ENCODE measurements at places on chromosomes 3 and 15.

GRCh38 chr3:127480196-127480954, 110.2 kb downstream of the TPRA1 start:
- DNase-seq, result no peak

GRCh38 chr3:55884491-55885285, 397.6 kb upstream of the WNT5A start:
- no peak for DNase-seq

DNA sequence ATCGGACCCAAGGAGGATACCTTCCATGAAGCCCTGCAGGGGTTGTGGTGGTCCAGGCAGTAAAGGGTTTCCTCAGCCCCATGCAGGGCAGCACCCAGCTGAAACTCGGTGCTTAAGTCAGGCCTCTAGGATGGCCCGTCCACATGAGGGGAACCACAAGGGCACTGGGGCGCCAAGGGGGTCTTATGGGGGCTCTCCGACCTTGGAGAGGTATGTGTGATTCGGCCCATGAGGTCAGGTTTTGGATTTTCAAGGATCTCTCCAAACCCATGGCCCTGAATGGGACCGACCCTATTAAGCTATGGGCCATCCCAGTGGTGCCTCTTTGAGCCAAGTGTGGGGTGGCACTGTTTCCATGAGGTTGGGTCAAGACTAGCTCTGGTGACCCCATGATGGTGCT, 233.3 kb downstream of the SNRPN start:
- no peak for DNase-seq

DNA sequence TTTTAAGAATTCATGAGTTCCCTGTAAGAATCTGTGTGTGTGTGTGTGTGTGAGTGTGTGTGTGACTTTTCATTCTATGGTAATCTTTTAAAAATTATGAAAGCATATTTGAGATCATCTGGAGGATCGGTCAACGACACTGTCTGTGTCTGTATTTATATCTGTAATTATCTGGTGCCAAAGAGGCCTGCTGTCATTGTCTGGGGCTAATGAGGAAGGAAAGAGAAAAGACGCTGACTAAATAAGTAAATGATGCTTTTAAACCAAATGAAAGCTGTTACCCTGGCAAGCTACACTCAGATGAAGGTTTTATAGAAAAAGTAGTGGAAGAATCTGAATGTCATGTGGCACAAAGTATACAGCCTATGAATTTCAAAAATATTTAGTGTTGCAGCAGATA, 439.8 kb downstream of the RBMS3 start:
- no peak for DNase-seq

DNA sequence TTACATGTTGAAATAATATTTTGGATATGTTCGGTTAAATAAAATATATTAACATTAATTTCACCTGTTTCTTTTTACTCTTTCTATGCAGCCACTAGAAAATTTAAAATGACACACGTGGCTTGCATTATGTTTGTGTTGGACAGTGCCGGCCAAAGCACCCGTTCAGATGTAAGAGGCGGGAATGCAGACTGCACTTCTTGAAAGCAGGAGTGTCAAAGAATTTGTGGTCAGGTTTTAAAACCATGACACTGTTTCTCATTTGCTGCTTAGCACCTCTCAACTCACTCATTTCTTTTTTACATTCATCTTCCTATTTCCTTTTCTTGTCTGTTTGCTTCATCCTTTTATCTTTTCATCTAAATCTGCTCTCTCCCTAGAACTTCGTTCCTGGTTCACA, 35.3 kb upstream of the MINAR1 start:
- DNase-seq, result no peak

- no peak for DNase-seq
Observed at GRCh38 chr15:100200287-100200880, 141.4 kb downstream of the ADAMTS17 start.

DNA sequence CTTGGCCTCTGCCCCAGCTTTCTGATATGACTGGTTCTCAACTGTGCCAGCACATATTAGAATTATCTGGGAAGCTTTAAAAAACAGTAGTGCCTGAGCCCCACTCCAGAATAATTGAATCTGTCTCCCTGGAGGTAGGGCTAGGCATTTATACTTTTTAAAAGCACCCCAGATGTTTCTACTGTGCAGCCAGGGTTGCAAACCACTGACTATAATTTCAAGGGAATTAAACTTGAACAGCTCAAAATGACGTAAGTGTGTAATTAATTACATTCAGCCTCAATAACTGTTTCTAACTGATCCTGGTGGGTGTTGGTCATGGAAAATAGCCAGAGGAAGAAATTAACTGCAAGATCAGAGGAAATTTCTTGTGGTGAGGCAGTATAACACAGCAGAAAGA, 4.4 kb upstream of the IRAK2 start:
- DNase-seq, result no peak

DNA sequence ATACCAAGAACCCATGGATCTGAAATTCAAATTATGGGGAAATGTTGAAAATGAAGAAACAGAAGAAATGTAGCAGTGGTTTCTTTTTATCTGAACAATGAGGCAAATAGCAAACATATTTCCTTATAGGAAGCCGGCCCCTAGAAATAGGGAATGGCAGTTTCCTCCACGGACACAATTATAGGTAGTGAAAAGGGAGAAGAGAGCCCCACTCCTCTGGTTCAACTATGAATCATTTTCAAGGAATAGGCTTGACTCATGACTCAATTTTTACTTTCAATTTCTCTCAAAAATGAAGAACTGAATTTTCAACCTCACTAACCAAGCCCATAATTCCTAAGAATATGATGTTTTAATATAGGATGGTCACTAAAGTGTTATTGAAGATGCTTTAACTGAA, 243.1 kb downstream of the MECOM start:
- DNase-seq, result no peak

DNA sequence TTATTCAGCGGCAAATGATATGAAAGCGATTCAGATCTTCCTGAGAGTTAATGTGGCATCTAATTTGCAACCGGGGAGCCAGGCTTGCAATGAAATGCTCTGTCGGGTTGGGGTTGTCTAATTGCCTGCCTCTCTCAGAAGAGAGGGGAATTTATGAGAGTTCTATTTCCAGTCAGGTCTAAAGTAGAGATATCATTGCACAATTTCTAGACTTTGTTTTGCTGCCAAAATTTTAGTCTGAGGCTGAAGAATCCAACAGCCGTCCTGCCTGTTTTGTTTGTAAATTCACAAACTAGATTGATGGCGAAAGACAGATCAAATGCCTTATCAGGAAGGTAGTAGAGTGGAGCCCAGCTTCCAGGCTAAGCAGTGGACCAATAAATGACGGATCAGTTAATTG, 610 bp downstream of the LIPC start:
- no peak for DNase-seq

GRCh38 chr3:9912294-9912935, 4.5 kb upstream of the IL17RC start:
- no peak for DNase-seq

DNA sequence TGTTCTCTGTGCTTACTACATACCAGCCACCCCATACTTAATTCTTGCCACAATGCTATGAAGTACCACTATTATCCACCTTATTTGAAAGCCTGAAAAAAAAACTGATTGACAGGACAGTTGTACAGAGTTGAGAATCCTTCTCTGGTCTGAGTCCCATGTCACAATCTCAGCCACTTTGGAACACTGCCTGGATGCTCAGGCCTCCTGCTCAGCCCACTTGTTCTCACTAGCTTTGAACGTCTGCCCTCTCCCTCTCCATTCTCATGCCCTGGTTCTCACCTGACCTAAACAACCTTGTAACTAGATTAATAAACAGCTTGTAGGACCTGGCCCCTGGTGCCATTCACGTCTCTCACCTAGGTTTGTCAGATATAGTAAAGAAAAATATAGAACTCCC, 53.9 kb downstream of the TRIM69 start:
- DNase-seq, result no peak

GRCh38 chr3:41688595-41689380, 273.1 kb downstream of the ULK4 start:
- DNase-seq, result no peak

DNA sequence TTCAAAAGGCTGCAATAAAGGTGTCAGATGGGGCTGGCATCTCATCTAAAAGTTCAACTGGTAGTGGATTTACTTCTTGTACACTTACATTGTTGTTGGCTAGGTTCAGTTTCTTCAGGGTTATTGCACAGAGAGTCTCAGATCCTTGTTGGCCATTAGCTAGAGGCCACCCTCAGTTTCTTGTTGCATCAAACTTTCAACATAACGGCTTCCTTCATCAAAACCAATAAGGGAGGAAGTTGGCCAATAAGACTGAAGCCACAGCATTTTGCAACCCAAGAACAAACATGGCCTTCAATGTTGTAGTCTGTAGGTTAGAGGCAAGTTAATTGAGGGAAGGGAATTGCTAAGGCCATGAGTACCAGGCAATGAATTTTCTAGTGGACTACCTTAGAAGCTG, 218.0 kb downstream of the ZBBX start:
- DNase-seq, result no peak

DNA sequence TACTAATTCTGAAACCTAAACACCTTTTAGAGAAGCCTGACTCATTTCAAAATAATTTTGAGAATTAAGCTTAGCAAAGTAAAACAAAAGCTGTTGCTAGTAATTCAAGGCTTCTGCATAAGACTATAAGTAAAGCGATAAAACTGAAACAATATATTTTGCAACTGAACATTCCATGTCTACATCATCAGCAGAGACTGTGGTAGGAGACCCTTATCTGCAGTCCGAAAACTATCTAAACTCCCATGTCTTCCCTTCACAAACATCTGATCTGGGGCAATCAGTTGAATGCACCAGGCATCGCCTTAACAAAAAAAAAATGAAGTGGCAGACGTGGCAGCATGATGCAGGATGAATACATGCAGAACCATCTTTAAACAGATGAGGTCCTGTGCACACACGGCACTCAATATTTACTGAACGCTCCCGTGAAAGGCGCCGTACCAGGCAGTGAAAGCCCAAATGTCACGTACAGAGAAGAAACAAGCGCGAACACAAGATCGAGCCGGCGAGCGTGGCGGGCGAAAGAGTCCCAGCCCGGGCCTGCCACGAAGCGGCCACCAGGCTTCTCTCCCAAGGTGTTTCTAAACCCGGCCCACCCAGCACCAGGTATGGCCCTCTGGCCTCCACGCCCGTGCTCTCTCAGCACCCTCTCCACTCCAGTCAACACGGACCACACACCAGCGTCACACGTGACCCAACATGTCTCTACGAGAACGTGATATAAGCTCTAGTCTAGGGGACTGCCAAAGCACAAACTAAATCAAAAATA, 63.0 kb downstream of the CHSY1 start:
- no peak for DNase-seq

- peak; percentile 33 for DNase-seq
Observed at GRCh38 chr3:104102386-104102785, 1264.3 kb upstream of the ALCAM start.

- no peak for DNase-seq
Observed at GRCh38 chr3:18097989-18098388, 327.1 kb downstream of the SATB1 start.

- DNase-seq, result no peak
Observed at GRCh38 chr3:14950274-14950673, 2.9 kb downstream of the NR2C2 start.

GRCh38 chr3:192068464-192069254, 607.7 kb downstream of the PYDC2 start:
- no peak for DNase-seq

GRCh38 chr3:190514413-190515153, 698 bp downstream of the IL1RAP start:
- peak; percentile 50 for DNase-seq

DNA sequence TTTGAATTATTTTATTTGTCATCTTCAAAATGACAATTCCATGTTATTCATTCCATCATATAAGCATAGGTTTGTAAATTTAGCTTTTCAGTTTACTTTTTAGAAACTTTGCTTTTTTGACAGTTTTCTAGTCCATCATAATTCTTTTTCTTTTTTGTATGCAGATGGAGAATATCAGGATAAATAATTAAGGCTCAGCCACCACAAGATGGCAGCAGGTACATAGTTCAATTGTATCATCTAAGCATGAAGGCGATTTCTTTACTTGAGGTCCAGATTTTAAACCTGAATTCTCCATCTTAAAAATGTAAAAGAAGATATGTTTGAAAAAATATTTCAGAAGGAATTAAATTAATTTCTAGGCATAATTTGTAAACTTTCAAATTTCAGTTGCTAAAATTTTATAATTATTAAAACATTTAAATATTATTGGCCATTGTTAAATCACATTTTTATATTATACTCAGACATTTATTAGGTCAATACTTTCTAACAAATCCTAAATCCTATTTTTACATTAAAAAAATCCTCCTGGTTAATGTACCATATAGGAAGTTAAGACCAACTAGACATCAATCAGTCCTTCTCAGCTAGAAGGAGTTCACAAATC, 15.1 kb downstream of the PLSCR5 start:
- peak; percentile 61 for DNase-seq

- peak; percentile 29 for DNase-seq
Observed at GRCh38 chr3:152620395-152620794, 214.5 kb upstream of the P2RY1 start.

GRCh38 chr3:10496121-10496863, 9.1 kb downstream of the ATP2B2 start:
- no peak for DNase-seq

DNA sequence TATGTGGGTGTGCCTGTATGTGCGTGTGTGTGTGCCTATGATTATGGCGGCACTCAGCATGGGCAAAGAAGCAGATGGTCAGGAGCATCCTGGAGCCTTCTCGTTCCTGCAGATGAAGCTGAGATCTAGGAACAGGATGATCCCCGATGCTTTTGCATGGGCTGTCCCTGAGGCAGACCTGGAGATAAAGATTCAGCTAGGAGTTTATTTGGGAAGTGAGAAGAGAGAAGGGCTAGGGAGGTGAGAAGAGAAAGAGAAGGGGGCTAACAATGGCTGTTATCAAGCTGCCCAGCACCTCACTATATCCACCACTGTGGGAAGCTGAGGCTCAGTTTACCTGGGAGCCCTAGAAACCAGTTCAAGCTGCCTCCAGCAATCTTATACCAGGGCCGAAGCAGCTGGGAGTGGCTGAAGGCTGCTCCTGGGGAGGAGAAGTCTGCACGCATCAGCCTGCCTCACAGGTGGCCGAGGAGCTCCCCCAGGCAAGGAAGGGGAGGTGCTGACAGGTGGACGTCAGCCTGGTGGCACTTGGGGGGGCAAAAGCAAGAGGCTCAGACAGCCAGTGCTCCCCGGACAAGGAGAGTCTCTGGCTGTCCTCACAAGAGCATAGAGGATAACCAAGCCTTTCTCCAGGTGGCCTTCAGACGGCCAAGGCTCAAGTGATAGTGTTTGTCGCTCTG, 94.0 kb upstream of the IQSEC1 start:
- DNase-seq, result no peak

- peak; percentile 44 for DNase-seq
Observed at GRCh38 chr3:24145981-24146822, 201.1 kb downstream of the NR1D2 start.

- DNase-seq, result no peak
Observed at GRCh38 chr15:76208084-76208785, 103.0 kb downstream of the ETFA start.

GRCh38 chr3:39275052-39275451, 4.8 kb downstream of the CX3CR1 start:
- DNase-seq, result no peak

DNA sequence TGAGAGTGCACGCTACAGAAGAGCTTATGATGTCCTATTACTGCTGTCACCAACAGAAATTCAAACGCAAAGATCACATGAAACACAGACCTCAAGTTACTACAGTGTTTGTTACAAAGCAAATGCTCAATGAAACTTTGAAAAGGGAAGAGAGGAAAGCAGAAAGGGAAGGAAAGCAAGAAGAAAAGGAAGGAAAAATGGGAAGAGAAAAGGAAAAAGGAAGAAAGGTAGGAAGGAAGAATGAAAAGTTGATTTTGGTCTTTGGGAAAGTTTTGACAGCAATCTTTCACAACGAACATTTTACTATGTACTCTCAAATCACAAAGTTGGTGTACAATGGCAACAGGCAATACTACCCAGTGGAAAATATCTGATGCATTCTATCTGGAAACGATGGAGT, 514.8 kb downstream of the MAGI1 start:
- no peak for DNase-seq

GRCh38 chr3:122982216-122983185, 45.1 kb downstream of the SEMA5B start:
- no peak for DNase-seq
